ENCODE measurements at places on chromosomes 3 and 15.

GRCh38 chr3:94887065-94887464 is 824.2 kb downstream of the NSUN3 start:
- no peak for DNase-seq

GRCh38 chr3:85939074-85939482 is 980.3 kb downstream of the CADM2 start:
- DNase-seq, result no peak

DNA sequence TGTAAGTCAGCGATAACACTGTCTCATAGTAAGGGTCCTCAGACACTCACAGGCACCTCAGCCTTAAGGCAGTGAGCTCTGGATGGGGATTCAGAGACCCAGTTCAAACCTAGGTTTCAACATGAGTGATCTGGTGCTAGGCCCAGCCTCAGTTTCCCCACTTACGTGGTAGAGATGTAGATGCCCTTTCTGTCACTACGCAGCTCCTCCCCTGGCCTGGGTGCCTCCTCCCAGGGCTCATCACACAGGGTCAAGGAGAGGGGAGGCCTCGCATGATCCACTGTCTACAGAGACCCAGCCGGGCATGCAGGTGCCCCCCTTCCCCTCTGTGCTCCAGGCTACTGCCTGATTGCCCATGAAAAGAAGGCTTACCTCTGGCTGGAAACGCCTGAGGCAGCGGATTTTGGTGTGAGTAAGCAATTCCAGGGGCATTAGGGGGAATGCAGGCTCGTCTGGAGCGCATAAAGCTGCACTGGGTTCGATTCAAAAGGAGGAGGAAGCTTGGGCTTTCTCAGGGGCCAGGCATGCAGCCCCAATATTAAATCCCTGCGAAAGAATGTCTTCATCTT is 69.8 kb upstream of the ANKRD34C start:
- DNase-seq, result no peak

DNA sequence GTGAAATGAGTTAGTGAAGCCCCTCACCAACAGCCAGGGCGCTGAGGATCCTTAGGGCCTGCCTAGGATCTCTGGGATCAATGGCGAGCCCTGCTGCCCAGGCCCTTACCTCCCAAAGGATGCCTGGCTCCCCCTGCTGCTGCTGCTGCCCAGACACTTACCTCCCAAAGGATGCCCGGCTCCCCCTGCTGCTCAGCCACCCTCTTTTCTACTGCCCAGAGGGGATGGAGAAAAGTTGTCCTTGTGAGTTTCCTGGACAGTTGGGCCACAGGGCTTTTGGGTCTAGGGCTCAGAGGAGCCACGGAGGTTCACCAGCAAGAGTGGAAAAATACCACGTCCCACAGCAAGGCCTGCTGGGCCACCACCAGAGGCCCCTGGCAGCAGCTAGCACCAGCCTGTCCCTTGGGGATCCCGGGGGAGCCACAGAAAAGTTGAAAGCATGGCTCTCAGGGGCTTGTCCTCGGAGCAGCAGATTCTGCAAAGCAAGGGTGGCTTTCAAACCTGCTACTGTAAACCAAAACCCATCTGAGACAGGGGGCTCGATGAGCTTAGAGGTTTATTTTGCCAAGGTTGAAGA is 59.4 kb downstream of the SLC6A6 start:
- peak; percentile 71 for DNase-seq

- DNase-seq, result no peak
These were observed 679.3 kb upstream of the ALCAM start for GRCh38 chr3:104687362-104687761.
